ENCODE measurements at places on chromosomes 1 and 21.

DNA sequence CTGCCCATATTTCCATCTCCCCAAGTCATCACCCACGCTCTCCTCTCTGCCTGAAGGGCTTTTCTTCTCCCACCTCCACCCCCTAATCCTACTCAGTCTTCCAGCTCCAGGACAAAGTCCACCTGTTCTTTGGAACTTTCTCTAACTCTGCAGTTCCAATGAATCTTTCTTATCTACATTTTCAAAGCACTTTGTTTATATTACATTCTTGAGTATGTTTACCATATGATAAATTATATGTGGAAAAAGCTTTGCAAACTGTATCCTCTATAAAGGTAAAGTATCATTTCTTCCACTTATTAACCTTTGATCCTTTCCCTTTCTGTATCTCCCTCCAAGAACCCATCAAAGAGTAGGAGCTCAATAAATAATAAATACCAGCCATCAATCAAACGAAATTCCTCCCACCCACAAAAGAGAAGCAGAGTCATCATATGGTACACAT lies 39.7 kb downstream of the TTC13 start:
- DNase-seq, result no peak

- DNase-seq, result peak; percentile 24
Observed at GRCh38 chr1:201309416-201309815, 26.1 kb downstream of the PKP1 start.

DNA sequence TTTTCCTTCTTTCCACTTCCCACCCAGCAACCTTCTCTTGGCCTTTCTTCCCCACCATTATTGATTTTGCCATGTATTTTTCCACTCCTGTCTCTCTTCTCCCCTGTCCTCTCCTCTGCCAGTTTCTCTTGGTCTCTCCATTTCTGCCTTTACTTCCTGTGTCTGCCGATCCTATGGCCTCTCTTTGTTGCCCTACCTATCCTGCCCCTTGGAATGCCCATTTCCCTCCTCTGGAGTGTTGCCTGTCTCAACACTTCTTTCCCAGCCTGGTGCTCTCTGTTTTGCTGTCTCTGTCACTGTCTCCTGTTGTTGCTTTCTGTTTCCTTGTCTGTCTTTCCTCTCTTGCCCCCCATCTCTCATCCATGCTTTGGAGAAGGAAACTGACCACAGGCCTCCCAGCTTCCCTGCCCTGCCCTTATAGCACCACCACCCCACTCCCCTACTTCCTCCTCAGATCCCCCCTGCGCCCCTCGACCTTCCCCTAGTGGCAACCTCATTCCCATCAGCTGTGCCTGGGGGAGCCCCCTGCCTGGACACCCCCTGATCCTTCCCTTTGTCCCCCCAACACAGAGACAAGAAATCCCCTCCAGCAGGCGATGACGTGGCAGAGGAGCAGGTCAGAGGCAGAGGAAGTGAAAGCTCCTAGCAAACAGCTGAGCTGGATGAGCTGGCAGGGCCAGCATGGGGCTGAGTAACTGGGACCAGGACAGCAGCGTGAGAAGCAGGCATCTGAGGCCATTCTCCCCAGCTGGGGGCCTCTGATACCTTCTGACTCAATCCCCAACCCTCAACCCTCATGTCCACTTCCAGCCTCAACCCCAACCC lies 6.6 kb upstream of the ETV3L start:
- peak; percentile 27 for DNase-seq

DNA sequence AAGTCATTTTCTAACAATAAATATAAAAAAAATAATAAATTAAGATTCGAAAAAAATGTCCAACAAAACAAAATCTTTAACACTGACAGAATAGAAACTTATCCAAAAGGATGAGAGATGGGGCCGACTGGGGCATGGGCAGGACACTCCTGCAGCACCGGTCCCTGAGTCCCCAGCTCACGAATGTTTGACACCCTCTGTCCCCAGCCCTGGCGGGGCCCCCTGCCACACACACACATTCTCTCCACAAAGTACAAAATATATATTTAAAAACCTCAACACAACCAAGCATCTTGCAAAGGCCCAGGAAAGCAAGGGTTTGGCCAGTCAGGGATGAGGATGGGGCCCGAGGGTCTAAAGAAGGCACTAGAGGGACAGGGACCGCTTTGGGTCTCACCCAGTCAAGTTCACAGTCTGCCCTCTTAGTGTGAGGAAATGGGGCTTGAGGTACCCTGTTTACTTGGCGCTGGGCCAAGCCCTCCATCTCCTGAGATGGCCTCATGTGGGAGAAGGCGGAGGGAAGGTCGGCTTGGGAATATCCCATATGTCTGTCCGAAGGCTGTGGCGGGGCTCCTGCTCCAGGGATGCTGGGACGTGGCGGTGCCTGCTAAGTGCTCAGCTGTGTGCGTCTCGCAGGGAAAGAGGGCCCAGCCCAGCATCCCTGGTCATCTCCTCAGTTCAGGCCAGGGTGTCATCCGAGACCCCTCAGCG lies 31.3 kb downstream of the EPHA2 start:
- DNase-seq, result no peak

GRCh38 chr1:183226963-183227362 lies 40.9 kb downstream of the LAMC2 start:
- DNase-seq, result no peak

GRCh38 chr1:157937744-157938143 lies 55.7 kb upstream of the KIRREL1 start:
- DNase-seq, result no peak
